Amniotic stem cell (primary cell): ENCODE measurements at places on chromosomes 12 and 14.

DNA sequence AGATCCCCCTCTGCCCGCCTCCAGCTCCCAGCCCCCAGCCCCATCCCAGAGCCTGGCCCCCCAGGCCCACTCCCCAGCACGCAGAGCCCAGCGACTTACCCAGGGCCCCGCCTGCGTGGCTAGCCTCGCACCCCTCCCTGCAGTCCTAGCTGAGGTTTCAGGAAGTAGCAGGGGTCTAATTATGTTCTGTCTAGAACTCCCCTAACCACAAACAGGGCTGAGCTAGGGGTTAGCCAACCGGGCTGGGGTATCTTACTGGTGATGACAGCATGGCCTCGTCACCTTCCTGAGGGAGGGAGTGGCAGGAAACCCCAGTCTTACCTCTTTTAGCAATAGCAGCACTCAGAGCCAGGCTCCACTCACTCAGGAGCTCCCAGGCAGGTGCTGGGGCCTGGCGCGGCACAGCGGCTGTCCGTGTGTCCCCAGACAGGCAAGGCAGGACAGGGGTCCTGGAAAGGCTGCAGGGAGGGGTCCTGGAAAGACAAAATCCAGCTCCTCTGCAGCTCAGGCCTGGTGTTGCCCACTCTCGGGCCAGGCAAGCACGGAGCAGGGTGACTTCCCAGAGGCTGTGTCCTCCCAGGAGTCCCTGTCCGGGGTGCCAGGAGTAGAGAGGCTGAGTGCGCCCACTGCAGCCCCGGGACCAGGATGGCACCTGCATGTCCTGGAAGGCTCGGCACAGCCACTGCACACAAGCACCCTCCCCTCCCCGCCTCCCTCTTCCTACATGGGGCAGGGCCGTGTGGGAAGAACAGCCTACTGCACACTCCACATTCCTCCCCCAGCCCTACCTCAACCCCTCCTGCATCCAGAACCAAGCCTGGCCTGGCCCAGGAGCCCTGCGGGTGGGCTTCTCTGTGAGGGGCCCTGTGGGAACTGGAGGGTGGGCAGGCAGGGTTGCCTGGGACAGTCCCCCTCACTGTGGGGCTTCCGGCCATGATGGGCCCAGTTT, at the start of gene GPR132:
Gene GPR132, minus strand, starts transcription at position 151 of the 949 bp plus-strand sequence. CDS start 10,010 bp downstream, outside the sequence.
- DNase-seq: no peak

- no peak for DNase-seq
Observed at GRCh38 chr14:85909581-85909980, 379.6 kb downstream of the FLRT2 start.

GRCh38 chr14:24388474-24389179, 10.2 kb upstream of the NYNRIN start:
- no peak for DNase-seq

- peak; percentile 7 for DNase-seq
Observed at GRCh38 chr12:62191491-62192179, 68.6 kb upstream of the USP15 start.
